Stimulated activated CD4-positive, alpha-beta T cell treated with anti-CD3 and anti-CD28 coated beads, Interleukin-4, amount 100 ng/mL, for 24 hours (primary cell): ENCODE measurements at places on chromosomes 1 and 21.

DNA sequence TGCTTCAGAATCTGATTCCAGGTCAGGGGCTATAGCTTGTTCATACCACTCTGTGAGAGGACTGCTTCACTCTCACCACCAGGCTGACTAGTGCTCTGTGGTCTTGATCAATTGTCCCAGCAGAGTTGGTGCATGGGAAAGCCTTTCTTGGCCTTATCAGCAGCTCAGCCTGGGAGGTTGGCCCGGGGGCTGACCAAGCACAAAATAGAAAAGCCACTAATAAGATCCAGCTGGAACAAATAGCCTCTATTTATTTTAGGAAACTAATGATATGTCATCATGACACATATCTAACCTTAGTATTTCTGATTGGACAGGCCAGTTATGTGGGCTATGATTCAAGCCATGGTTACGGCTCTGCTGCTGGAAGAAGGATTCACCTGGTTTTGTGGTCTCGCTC is 134.2 kb downstream of the GDAP2 start:
- DNase-seq = no peak

DNA sequence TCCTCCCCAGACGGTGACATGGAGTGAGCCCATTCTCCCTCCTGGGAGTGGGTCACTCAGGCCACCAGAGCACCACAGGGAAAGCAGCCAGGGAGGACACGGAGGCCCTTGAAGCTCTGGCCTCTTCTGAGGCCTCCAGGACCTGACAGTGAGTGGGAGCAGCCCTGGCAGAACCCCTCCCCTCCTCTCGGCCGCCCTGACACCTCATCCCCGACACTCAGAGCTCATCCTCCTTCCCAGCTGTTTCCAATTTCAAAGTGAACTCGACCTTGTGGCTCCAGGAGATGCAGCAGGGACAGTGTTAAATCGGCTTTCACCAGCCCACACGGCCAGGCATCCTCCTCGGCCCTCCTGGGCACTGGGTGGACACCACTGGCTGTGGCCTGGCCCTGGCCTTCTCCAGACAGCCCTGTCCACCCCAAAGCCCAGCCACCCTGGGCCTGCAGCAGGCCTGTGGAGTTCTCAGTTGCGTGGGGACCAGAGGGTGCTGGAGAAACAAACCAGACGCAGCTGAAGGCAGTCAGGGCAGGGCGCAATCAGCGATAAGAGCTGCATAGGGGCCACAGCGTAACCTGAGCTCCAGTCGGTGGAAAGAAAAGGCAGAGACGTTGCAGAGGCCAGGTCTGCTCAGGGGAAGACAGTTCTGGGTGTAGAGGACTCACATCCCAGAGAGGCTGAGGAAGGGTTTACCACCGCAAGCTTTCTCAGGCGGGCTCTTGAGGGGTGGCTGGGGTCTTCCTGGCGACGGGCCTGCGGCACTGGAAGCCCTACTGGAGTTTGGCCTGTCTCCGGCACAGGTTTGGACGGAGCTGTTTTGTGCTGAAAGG is 27.1 kb downstream of the FTCD start:
- DNase-seq = no peak

GRCh38 chr1:178061620-178062019 is 32.3 kb upstream of the RASAL2 start:
- DNase-seq = no peak

DNA sequence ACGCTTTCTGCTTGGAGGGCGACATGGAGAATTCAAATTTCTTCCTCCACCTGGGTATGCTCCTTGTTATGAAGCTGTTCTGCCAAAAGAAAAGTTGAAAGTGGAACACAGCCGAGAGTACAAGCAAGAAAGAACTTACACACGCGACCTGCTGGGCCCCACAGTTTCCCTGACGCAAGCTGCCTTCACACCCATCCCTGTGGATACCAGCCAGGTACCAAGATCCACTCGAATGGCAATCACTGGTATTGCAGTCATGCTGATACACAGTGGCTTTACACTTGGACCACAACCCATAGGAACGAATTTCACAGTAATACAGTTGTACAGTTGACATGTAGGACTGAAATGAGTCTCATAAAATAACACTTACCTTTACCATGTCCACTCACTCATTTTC is 387.4 kb downstream of the ZP4 start:
- no peak for DNase-seq

- DNase-seq = no peak
Measured at GRCh38 chr1:9875636-9876000, 34.5 kb downstream of the CTNNBIP1 start.

DNA sequence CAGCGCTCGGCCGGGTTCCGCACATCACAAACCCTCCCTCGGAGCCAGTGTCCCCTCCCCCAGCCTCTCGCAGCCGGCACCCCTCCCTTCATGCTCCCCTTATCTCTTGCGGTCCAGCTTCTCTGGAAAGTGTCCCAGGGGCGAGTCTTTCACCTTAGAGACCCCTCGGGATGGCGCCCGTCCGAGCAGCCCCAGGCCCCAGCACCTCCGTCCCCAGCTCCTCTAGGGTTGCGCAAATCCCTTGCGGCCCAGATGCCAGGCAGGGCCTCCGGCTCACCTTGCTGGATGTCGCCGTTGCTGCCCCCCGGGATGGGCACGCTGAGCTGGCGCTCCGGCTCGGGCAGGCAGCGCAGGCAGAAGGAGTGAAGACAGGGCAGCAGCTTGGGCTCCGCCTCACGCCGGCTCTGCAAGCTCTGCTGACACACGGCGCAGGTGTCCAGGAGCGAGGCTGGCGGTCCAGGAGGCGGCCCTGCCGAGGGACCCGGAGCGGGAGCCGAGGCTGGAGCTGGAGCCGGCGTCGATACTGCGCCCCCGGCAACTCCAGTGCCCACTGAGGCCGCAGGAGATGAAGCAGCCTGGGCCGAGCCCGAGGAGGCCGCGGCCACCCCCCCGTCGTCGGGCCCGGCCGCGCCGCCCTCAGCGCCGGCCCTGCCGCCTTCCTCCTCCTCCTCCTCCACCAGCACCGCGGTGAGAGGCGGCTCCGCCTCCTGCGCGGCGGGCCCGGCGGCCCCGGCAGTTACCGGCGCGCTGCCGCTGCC is 550 bp downstream of the TRIM33 start:
- peak; percentile 37 for DNase-seq

DNA sequence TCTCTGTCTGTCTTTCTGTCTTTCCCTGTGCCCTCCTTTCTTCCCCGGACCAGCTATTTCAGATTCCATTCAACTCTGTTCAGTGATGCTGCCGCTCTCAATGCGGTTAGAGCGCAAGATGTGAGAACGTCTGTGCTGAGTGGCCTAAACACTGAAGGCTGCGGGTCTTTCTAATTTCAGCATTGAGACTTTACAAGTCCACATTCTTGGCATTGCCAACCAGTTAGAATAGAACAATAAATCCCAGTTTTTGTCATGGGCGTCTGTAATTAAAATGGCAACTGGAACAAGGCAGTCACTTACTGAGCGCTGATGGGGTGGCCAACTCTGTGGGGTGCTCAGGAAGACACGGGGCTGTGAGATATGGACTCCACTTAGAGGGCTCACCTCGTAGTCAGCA is 112.8 kb downstream of the DHRS3 start:
- DNase-seq = no peak
